A375 (cell line): ENCODE measurements at places on chromosomes 1 and 21. TPM values are rescaled to one million over a fixed set of nuclear protein-coding genes. Genes with fewer than 3 reads are reported as not detected.

The KDF1 gene
- total RNA-seq = not detected in 2 replicates

The CYP4X1 gene
- 1.3 TPM in 2 replicates for total RNA-seq

The TESK2 gene
- 4.0 and 5.4 TPM in 2 replicates for total RNA-seq

The HSD3B2 gene
- total RNA-seq = 0.37 TPM in 1 of 2 replicates, not detected in the other

The SYT11 gene
- total RNA-seq = 18.9 and 20.1 TPM in 2 replicates

The ERICH3 gene
- not detected in 2 replicates for total RNA-seq

The SOX13 gene
- total RNA-seq = 8.3 and 8.7 TPM in 2 replicates

The HRNR gene
- total RNA-seq = 0.03 TPM in 1 of 2 replicates, not detected in the other

The IFI6 gene
- total RNA-seq = 33.7 and 40.2 TPM in 2 replicates
